Stimulated activated CD8-positive, alpha-beta memory T cell treated with anti-CD3 and anti-CD28 coated beads, Interleukin-4, amount 100 ng/mL, for 48 hours (primary cell): ENCODE measurements at places on chromosomes 5 and 9.

- no peak for DNase-seq
Measured at GRCh38 chr9:13863112-13863511, 450.8 kb downstream of the NFIB start.

- DNase-seq = no peak
Measured at GRCh38 chr9:93493949-93494348, 40.6 kb upstream of the FAM120AOS start.

DNA sequence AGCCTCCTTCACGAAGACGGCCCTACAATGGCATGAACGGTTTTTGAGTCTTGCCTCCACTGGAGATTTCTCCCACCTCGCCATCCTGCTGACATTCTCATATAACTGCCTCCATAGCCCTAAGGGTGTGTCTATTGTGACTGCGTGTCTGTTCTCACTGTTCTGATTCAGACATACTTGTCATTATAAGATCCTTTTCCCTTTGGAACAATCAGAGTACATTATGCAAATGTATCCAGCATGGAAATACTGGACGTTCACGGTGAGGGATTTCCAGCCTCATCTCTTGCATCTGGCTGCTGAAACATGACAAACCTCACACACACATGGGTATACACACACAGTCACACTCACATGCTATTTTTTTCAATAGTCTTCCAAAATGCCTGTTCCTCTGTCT is 402.1 kb downstream of the DIRAS2 start:
- DNase-seq = no peak

DNA sequence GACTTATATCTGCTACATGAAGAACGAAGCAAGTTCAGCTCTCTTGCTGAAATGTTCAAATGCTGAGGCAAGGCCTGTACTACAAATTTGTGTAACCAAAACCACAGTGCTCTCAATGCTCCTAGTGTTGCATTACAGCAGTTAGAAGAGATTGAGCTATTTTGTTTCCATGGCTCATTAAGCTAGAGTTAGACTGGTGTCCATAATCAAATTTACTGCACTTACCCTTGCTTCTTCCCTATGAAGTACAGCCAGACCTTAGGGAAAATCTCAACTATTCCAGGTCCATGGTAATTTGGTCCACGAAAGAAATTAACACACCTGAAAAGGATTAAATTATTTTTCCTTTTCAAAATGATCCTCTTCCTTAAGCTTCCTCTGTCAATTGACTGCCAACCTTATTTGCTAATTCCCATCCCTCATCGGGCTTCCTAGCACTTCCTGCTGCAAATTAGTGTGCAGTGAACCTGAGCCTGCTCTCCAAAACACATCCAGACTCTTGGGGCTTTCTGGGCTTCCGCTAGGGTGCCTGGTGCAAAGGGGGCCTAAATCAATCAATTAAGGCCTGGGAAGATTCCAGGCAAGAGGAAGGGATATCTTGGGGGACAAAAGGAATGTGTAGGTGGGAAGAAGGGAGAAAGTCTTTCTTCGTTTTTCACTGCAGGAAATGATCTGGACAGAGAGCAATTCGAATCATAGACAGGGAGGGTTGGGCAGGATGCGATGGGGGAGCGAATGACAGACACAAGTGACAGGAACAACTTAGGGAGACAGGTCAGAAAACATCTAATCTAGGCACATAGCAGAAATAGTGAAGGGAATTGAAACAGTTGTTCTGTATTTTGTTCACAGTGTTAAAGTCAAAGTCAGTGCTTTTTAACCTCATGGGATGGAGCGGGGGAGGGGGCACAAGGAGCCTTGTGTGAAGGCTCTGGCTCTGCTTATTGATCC is 542.4 kb downstream of the RAB3C start:
- DNase-seq = peak; percentile 43

- no peak for DNase-seq
Measured at GRCh38 chr9:129567842-129568559, 52.9 kb downstream of the C9orf50 start.

- no peak for DNase-seq
Measured at GRCh38 chr5:102818345-102818744, 63.2 kb downstream of the PAM start.

DNA sequence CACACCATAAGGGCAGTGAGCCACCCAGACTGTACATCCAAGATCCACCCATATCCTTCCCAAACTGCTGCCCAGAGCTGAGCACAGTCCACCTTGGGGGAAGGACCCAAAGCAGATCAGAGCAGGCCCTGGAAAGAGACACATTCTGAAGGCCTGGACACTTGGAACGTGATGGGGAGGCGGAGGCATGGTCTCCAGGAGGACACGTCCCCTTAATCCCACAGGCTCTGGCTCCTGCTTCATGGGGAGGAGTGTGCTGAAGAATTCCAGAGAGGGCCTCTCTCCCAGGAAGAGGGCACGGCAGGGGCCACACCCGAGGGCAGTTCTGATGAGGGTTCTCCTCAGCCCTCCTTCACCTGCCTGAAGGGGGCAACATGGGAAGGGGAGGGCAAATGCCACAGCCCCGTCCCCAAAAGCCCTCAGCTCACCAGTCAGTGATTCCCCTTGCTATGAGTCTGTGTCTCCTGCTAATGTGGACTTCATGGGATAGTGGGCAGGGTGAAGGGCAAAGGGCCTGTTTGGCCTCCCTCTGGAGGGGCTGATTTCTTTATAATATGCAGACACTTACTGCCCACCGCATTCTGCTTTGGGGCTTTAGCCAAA is 276.8 kb downstream of the ENC1 start:
- DNase-seq = no peak

- no peak for DNase-seq
Measured at GRCh38 chr5:78404682-78405293, 44.4 kb downstream of the SCAMP1 start.

DNA sequence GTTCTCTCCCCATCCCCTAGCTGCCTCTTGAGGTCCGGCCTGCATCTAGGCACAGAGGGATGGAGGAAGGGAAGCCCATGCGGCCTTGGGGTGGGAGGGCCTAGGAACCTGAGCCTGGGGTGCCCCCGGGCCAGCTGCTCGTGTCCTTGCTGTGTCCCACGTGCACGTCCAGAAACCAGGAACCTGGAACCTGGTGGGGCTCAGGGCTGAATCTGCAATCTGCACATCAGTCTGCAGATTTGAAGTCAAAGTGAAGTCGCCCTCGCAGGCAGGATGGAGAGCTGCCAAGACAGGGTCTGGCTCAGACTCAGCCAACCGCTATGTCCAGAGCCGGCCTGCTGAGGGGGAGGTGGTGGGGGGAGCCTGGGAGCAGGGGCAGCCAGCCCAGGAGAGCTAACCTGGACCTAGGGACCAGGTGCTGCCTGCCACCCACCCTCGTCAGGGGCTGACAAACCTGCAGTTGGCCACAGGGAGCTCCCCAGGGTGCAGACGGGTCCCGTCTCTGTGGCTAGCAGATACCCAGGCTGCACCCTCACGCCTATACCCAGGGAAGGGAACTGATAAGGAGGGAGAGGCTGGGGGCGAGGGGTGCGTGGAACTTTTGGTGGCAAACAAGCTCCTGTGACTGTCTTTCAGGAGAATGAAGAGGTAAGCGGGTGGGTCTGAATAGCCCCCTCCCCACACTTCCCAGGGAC is 103.5 kb upstream of the SIMC1 start:
- no peak for DNase-seq

GRCh38 chr5:158054223-158055110 is 195.5 kb upstream of the CLINT1 start:
- no peak for DNase-seq

DNA sequence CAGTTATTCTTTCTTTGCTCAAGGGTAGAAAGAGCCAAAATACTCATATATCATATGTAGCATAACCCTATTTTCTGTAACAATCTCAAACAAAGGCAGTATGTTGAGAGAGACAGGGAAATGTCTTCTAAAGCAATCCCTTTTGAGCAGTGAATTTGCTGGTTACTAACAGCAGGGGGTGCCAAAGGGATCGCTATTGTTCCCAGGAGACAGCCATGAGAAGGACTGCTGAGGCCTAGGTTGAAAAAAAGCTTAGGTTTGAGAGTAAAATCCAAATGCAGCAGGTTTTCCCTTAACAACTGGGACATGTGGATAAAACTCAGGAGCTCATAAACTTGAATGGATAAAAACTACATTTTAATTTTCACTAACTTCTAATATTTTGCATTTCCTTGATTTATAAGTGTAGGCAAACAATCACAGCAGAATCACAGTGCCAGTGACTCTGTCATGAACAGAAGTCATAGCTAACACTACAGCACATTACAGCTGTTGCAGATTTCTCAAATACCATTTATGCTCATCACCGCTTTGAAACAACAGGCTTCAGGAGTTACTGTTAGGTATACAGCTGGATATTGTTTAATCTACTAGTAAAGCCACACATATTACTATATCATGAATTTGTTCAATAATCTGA is 148.4 kb downstream of the MAPKAP1 start:
- DNase-seq = peak; percentile 58

DNA sequence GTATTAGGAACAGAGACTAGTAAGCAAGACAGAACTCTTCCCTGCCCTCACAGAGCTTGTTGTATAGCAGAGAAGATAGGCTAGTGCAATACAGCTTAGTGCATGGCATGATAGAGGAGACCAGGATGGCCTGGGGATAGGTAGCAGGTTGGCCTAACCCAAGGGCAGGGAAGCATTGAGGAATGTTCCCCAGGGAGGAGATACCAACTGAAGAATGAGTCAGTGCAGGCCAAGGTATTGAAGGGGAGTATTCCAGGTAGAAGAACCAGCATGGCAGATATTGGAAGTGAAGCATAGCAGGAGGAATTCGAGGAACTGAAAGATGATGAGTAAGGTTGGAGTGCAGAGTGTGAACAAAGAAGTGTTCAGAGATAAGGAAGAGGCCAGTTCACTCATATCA is 138.6 kb upstream of the DHFR start:
- DNase-seq = no peak

- DNase-seq = no peak
Measured at GRCh38 chr5:59874675-59875074, 18.9 kb downstream of the PDE4D start.

DNA sequence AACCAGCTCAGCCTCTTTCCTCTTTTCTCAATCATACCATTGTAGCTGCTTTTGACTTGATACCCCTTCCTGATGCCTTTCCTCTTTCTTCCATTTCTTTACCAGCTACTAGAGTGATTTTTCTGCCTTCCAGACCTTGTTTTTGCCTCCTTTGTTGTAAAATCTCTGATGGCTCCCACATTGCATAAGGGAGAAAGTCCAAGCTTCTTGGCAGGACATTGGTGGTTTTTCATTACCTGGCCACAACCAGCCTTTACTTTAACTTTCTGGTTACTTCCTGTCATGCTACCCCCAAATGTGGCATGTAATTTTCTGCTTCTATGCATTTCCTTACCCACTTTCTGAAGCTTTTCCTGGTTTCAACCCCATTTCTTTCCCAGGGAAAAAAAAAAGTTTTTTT is 452.5 kb downstream of the TMEM38B start:
- no peak for DNase-seq

DNA sequence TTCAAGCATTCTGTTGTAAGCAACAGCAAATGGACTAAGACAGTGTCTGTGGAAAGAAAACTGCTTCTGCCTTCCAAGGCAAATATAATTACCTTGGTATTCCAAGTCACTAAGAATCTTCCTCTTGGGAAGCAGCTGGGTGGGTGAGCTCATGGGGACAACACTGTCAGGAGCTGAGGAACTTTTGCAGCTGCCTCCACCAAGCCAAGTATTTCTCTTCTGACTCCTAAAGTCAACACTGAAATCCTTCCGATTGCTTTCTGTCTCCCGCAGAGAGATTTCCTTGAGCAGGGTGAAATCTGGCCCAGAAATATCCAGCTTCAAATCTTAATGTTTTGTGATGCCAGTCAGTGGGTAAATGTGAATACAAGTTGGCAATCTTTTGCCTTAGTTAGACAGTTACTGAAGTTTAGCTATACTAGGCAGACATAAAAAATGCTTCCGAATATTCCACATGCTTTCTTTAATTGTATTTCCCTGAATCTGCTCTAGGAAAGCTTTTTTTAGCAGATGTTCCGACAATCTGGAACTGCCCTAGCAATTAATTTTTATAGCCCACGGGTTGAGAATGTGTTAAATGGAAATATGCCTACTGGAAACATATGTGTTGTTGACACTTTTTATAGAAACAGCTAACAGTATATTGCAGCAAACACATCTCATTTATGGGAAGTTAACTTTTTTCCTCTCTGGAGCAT is 369.9 kb upstream of the DAB2 start:
- DNase-seq = no peak

DNA sequence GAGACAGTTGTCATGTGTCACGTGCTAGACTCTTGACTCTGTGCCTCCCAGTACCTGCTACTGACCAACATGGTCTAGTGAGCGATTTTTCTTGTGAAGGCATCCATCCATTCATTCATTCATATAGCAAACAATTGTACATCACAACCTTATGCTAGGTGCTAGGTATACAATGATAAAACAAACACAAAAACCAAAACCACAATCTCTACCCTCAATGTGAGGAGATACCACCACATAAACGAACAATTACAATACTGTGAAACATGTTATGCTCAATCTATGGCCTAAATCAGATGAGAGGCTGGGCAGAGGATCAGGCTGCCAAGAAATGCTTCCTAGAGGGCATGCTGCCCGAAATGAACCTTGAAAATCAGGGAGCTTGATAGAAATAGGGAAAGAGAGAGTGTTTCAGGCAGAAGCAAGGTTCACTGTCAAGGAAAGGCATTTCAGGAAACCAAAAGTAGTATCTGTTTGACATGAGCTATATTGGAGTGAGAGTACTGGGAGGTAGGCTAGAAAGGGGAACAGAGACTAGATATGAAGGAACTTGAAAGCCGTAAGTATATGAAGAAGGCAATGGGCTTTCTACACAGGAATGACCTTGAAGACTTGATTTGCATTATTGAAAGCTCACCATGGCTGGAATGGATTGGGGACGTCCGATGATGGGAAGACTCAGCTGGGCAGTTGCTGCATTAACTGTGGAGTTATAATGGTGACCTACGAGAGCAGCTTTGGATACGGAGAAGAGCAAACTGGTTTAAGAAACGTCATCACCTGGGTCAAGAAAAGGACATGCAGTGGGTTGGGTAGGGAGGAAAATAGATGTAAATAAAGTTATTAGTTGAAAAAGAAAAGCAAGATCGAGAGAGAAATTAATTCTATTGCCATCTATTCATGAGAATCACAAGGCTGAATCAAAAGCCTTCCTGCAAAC is 90.1 kb downstream of the THBS4 start:
- DNase-seq = no peak

- DNase-seq = peak; percentile 66
Measured at GRCh38 chr9:117555964-117556629, 141.2 kb upstream of the ASTN2 start.

DNA sequence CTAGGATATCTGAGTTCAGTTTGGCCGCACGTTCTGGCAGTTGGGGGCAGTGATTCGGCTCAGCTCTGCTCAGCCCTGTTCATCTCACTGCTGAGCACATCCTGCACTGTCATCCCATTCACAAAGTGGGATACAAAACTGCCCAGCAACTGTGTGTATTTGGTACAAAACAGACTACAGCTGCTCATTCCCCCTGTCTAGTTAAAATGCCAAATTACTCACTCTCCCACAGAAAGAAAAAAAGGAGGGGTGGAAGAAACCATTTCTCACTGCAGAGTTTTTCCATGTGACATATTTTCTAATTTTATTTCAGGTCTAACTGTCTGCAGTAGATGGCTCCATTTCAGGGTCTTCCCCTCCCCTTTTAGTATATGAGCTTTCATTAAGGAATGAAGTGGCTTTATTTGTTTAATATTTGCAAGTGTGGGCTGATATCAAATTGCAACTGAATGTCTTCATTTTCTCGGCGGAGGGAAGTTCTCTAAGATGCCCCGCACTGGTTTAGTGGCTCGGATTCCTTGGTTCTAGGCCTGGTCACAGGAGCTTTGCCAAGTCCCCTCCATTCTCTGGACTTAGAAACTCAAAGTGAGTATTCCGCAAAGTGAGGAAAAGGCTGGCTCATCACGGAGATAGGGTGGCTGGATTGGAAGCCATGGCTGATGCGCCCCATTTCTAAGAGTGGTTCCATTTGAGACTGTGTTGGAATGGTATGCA is 14.7 kb downstream of the COL15A1 start:
- DNase-seq = no peak
